NCI-H187 (cell line): ENCODE measurements at places on chromosomes 16 and 17.
A peak's percentile ranks its signal among the peaks of the same experiment; 100 is the strongest.

DNA sequence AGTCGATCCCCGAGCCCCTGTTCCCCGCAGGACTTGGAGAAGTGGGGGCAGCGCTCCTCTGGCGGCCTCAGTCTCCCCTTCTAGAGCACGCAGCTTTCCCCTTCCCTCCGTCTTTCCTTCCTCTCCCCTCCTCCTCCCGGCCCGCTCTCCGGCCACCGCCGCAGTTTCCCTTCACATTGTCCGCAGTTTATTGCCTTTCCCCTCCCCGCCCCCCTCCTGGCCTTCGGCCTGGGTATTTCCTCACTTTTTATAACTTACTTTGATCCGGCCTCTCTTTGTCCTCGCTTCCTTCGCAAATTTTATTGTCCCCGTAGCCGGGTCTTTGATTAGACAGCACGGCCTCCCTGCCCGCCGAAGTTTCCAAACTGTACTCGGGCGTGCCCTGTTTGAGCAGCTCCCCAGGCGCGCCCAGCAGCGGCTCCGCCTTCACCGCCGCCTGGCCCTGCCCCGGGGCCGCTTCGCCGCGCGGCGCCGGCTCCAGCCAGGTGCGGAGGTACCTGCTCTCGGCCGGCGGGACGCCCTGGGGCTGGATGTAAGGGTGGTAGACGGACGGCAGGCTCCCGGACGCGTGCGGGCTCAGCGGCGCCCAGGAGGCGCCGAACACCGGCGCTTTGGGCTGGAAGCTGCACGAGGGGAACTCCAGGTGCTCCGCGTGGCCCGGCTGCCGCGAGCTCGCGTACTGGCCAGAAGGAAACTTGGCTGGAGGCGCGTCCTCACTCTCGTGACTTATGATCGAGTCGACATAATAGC is 488 bp downstream of the HOXB9 start:
- no peak for DNase-seq

- no peak for DNase-seq
Observed at GRCh38 chr17:63450551-63450950, 4.4 kb upstream of the CYB561 start.

DNA sequence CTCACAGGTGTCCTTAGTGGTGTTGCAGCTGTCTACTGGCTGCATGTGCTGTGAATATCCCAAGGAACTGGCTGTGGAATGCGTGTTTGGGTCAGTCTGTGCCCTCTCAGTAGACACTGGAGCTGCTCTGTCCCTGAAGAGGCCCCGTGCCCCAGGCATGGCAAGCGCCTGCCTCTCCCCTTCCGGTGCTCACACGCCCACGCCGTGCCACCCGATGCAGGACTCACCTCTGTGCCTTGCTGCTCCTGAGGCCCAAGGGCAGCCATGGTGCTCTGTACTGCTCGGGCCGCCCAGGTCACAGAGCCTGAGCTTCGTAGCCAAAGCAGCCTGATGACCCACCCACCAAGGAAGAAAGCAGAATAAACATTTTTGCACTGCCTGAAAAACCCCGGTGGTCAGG is 10.0 kb downstream of the RGS11 start:
- DNase-seq: no peak

- no peak for DNase-seq
Observed at GRCh38 chr17:59378675-59379074, 47.2 kb downstream of the YPEL2 start.

- DNase-seq: no peak
Observed at GRCh38 chr17:61955619-61956018, 27.8 kb upstream of the INTS2 start.

DNA sequence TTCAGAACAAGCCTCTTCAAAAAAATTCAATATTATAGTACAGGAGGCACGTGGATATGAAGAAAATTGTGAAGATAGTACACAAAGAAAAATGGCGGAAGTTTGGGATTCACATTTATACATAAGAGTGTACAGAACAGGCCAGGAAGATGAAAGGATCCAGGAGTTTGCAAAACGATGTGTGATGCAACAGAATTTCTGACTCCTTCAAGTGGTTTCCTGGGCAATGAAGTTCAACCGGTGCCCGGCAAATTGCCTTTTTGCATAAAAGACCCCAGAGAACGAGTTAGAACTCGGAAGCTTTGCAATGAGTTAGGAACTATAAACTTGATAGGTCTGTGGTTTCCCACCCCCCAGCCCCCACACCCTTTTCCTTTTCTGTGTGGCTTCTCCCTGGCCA is 189.1 kb downstream of the SALL1 start:
- DNase-seq: no peak

- DNase-seq: peak; percentile 80
Observed at GRCh38 chr17:66191593-66192377, at the start of gene CEP112. CEP112 (minus strand) TSS chr17:66192133.

DNA sequence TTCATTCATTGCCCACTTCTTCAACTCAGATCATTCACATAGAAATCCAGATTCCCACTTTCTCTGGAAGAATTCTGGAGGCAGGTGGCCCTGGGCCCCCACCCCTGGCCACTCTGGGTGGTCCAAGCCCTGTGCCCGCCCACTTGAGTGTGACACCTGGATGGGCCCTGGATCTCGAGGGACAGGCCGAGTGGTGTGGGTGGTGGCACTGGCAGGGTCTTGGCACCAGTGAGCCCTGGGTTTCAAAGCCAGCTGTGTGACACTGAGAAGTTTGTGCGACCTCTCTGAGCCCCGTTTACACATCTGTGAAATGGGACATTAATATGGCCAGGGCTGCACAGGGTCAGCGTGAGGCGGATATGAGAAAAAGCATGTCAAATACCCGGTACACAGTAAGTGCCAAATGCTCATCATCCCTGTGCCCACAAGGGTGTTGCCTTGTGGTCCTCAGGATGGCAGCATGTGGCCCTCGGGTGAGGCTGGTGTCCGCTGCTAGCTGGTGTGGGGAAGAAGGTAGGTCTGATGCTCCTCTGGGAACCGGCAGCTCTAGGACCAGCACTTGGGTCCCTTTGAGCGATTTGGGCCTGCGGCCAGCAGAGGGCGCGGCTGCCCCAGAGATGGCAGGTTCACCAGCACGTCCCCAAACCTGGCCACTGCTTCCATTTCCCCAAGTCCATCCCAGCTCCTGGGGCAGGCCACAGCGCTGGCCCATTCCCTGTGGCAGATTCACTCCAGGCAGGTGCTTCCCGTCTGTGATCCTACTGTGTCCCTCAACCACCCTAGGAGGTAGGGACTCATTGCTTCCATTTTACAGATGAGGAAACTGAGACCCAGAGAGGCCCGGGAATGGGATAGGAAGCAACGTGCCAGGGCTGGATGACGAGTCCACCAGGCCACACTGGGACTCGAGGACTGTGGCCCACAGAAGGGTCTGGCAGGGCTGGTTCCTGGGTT is 3.6 kb downstream of the OSGIN1 start:
- no peak for DNase-seq

DNA sequence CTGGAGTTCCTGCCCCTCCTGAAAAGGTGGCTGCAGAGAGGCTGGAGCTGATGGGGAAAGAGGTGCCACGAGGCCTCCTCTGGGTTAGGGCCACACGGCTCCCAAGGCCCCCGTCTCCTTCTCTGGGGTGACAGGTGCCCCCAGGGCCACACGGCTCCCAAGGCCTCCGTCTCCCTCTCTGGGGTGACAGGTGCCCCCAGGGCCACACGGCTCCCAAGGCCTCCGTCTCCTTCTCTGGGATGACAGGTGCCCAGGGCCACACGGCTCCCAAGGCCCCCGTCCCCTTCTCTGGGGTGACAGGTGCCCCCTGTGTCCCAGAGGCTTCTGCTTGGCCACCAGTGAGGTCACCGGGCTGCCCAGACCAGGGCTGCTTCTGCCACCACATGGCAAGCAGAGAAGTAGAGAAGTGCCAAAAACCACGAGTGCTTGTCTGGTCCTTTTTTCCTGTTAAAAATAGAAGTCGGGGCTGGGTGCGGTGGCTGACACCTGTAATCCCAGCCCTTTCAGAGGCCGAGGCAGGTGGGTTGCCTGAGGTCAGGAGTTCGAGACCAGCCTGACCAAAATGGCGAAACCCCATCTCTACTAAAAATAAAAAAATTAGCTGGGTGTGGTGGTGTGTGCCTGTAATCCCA is 4.1 kb downstream of the CAPN15 start:
- DNase-seq: no peak

DNA sequence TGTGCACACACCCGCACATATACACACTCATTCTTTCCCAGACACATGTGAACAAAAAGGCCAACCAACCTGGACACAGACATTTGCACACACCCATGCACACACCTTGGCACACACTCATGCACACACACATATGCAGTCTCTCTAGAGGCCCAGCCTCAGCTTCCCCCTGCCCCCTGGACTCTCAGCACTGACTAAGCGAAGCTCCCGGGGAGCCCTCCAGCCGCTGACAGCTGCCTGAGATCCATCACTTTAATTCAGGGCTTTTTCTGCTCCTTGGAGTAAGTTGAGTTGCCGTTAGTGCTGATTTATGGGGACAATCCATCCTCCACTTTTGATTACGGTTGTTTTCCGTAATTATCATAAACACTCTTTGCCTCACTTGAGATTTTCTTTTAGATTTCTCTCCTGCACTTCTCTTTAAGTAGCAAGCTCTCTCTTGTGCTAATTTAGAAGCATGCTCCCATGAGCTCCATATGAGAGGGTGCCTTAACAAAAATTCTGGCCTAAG is 158.6 kb upstream of the CDC42EP4 start:
- no peak for DNase-seq

GRCh38 chr16:77443357-77444146 is 8.7 kb upstream of the ADAMTS18 start:
- no peak for DNase-seq

DNA sequence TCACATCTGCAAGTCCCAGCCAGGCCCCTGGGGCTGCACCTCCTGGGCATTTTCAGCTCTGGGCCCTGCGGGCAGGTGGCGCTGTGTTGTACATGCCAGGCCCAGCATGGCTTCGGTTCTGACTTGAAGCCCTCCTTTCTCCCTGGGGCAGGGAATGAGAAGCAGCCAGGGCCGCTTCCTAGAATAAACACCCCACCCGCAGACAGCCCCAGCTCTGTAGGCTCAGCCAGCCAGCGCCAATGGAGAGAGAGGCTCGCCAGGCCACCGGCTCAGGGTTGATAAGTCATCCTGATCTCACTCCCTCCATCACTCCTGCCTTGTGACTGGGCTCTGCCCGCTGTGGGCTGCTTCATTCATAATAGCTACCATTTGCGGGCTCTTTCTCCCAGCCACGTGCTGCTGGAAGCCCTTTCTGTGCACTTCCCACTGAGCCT is 6.0 kb upstream of the GLIS2 start:
- no peak for DNase-seq

GRCh38 chr17:29180034-29180787 is at the start of gene MYO18A:
MYO18A (minus strand) TSS chr17:29180398; CDS start chr17:29166940, 13,458 bp downstream.
- peak; percentile 65 for DNase-seq

GRCh38 chr16:27326738-27327585 is 13.2 kb downstream of the IL4R start:
- DNase-seq: no peak

DNA sequence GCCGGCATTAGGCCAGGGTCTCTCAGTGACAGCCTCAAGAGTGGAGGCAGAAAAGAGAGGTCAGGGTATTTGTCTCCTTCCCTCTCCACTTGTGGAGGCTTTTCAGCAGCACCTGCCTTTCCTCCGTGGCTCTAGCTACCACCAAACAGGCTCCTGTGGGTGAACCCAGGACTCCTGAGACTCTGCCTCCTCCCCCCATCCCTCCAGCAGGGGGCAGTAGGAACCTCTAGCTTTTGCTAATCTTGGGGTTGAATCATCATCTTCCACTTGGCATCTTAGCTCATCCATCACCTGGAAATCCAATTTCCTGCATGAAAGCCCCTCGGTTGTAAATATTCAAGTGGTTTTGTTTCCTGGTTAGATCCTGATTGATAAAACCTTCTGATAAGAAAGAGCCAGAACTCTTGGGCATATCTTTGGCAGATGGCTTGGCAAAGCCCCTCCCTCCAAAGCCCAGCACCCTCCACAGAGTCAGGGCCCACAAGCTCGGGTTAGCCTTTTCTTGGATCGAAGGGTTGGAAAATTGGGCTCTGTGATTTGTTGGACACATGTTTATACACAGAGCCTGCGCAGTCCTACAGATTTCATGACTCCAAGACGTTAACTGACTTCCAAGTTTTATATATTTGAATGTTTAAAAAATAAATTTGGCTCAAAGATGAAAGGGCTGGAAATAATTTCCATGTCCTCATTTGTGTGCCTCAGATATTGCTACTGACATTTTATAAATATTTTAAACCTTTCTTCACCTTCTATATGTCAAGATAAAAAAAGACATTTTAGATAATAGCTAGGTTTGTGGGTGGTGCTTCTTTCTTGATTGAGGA is 322.1 kb downstream of the MAP2K4 start:
- no peak for DNase-seq

DNA sequence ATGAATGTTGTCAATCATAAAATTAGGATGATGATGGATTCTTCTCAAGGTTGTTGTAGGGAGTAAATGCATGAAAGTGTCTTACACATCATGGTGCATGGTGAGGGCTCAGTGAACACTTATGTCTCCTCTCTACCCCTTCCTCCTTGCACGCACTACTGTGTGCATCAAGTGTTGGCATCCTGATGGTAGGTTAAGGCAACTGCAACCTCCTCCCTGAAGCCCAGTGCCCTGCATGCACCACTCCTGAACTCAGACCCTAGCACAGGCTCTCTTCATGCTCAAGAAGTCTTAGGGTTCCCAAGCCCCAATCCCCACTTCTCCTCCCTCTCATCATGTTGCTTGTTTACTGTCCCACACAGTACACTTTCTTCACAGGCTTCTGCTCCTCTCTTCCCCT is 105.8 kb upstream of the DNAH9 start:
- no peak for DNase-seq
